ENCODE measurements at places on chromosomes 11 and 22.

DNA sequence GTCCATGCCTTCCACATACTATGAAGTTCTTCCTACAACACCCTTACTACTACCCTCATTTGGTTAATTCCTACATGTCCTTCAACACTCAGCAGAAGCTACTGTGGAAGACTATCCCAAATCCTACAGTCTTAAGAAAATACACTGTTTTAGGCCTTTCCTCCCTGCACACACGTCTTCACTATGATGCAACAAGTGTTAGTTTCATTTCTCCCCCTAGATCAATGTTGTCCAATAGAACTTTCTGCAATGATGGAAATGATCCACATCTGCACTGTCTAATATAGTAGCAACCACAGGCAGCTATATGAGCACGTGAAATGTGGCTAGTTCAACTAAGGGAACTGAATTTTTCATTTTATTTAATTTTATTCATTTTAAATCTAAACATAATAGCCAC is 46.7 kb upstream of the CCDC34 start:
- no peak for DNase-seq

DNA sequence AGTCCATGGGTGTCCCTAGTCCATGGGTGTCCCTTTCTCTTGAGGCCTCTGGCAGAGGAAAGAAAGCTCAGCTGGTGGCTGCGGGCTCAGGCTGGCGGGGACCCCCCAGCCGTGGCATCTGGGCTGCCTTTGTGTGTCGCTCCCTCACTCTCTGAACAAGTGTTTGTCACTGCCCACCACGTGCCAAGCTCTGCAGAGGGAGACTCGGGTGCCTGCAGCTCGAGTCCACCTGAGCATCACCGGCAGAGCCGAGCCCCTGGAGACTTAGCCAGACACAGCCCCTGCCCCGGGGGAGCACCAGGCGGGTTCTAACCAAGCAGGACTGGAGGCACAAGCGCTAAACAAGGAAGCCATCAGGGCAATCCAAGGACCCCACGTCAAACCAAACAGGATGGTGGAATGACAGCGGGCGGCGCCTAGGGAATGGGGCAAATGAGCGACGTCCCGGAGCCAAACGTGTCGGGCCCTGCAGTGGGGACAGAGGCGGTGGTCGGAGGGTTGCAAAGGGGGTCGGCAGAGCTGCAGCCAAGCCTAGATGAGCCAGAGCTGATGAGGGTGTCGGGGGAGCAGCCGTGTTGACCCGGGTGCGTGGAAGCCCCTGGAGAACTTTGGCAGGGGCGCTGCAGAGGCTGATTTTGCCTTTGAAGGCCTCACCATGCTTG is 2.1 kb upstream of the GRAMD4 start:
- DNase-seq: no peak

DNA sequence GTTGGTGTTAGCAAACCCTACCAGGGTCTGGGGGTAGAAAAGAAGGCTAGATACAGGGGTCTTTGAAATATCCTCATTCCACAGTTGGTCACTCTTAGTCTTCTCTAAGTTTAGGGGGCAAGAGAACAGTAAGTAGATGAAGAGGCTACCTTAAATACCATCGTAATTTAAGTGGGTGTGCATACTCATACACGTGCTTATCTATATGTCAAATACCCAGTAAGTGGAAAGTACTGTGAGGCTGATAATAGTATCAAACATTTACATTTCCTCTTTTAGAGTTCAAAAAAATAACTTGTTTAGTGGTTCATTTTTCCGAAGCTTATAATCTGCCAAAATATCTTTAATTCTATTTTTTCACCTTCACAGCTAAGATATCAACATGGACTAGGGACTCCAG is 90.7 kb downstream of the WNT11 start:
- DNase-seq: no peak

DNA sequence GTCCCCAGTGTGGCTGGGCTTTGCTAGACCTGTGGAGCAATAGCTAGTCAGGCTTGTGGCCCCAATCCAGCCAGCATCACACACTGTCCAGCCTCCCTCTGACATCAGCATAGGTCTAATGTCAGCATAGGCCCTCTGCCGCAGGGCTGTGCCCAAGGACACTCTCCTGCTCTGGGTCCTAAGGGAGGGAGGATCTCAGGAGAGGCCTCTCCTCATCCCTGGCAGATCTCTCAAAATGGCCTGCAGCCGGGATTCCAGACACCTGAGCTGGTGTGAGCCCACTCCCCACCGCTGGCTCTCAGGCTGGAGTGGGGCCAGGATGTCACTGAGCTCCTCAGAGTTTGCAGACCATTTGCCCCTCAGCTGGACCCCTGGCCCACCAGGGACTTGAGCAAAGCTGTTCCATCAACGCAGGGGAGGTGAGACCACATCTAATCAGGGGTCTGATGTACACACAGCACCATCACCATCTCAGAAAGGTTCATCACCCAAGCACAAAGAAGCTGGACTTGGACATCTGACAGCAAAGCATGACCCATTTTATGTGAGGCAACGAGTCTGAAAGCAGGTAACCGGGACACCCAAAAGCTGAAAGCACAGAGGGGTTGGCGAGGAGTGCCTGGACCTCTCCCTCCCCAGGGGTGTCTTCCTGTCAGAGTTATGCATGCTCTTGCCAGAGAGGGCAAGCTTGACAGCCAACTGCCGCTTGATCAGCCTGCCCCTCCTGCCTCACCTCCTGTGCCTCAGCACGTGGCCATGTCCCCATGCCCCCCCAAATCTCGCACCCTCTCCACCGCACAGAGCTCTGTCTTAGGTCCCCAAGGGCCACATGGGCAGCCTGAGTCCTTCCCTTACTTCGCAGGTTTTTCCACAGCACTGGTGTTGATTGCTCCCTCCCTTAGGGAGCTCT is 69.7 kb upstream of the SEPTIN5 start:
- DNase-seq: no peak

DNA sequence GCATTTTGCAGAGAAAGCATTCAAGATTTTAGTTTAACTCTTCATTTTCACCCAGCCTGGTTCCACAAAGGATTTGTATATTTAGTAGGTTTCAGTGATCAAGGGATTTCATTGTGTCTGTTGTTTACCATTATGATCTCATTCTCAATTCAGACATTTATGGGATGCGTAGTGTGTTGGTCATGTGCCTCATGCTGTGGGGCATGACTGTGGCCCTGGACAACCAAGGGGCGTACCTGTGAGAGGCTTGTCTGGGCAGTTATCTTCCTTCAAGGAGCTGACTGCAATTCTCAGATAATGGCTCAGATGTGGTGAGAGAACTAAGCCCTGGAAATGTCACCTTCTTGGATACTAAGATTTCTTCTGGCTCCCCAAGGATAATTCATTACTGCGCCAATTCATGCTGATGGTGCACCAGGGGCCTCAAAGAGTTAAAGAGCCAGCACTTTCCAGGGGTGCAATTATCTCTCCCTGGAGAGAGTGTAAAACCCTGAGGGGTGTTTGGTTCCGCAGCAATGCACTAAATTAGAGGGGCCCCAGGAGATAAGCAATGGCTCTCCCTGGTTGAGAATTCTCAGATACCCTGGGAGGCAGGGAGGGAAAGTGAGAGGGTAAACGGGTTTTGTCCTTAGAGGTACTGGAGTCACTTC is 32.2 kb downstream of the SLC6A5 start:
- DNase-seq: no peak

DNA sequence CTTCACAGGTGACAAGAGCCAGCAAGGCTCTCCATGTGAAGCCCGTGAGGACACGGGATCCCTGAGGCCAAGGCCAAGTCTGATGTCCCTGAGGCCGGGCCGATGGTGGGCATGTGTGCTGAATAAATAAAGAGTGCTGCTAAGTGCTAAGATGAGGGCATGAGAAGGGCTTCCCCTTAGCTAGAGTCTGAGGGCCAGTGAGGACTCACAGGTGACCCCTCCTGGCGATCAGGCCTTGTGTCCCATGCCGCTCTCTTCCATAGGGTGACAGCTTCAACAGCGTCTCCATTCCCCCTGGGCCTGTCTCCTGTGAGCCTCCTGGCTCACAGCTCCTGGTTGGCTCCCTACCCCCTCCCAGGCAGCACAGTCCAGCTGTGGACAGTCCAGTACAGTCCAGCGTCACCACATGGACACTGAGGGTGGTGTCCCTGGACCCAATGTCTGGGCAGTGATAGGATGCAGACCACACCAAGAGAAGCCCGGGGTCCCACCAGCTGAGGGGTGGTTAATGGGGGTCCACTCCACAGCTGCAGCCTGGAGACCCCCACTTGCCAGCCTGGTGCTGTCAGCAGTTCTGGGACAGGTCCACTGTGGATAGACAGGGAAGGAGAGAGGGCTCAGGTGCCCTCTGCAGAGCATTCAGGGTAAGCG is 1033.2 kb downstream of the TBC1D22A start:
- no peak for DNase-seq

DNA sequence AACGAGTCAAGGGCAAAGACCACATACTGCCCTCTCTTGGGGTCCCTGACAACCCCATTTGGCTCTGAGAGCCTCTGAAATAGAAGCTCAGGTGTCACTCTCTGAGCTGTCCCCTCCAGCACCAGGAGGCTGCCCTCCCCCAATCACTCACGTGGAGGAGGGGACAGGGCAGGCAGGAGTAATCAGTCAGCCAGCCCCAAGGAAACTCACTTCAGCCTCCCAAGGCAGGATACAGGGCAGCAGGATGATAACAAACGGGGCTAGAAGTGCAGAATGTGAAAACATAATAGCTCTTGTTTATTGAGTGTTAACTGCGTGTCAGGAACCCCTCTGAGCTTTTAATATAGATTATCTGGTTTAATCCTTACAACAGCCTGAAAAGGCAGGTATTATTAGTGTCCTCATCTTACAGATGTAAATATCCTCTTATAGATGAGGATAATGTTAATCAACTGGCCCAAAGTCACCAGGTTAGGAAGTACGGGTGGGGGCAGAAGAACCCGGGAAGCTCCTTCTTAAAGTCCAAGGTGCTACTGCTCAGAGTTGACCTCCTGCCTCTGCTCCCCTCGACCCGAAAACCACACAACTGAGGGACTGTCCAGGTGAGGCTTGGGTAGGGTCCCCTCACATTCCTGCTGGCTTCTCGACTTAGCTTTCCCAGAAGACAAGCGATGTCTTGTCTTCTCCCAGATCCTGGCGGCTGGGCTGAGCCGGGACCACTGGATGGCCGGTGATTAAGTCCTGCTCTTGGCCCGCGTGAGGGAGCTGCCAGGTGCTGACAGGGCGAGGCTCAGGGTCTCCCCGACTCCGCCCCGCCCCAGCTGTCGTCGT is 2.7 kb downstream of the CHRM4 start:
- DNase-seq: no peak

GRCh38 chr11:86670181-86670580 is 2.2 kb downstream of the ME3 start:
- no peak for DNase-seq

DNA sequence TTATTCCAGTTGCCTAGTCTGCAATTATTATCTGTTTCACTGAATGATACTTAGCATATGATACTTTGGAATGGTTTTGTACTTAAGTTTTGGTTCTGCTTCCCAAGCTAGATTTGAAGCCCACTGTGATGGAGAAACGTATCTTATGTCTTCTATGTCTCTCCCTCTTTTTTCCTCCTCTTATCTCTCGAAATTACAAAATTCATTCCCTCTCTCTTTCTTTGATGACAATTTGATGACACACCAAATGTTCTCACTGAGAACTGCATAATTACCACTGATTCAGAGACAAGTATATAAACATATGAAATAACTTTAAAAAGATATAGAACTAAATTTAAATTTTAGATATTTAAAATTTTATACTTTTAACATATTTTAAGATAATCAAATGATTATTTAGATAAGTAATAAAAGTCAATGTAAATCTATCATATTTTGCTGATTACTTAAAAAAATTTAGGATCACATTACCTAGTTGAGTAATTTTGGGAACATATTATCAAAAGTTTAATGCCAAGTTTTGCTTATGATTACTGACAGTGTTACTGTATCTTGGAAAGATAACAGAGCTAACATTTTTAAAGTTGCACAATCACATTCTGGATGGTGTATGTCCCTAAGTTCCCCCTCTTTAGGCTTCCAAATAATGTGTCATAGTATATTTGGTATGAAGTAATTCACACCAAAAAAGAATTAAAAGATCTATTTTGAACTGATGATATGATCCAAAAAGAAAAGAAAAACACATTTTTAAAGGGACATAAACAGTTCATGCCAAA is 255.3 kb downstream of the SBF2 start:
- DNase-seq: no peak

GRCh38 chr11:69284081-69284511 is 9.9 kb upstream of the MYEOV start:
- DNase-seq: no peak

DNA sequence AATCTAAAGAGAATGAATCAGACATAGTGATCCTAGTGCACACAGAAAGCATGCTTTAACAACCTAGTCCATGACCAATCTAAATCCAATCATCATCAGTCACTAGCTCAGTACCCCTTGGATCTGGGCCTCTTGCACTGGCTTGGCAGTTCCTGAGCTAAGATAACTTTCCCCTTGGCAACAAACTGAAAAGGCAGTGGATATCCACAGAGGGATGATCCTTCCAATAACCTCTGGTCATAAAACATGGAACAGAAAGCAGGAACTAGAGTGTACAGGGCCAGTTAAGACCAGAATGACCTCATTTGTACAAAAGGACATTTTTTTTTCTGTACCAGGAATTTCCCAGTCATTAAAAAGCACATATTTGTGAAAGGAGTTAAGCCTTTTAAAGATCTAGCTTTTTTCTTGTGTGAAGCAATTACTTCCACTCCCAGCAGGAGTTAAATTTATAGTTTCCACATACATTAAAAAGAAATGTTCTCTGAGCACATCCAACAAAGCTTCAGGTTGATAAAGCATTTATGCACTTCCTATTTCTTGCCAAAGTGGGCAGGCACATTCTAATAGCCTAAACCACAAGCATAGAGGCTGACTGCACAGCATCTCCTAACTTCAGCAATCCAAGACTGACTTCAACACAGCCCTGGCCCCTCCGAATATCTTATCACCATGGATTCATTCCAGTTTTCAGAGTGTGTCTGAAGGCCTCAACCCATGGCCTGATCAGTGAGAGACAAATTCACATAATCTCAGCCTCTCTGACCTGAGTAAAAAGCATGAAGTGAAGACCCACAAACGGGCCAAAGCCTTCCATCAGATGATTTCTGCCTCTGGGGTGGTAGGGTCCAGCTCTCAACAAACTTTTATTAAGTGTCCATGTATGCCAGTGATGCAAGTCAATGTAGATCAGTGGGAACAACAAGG is 29.9 kb downstream of the GUCY1A2 start:
- no peak for DNase-seq

DNA sequence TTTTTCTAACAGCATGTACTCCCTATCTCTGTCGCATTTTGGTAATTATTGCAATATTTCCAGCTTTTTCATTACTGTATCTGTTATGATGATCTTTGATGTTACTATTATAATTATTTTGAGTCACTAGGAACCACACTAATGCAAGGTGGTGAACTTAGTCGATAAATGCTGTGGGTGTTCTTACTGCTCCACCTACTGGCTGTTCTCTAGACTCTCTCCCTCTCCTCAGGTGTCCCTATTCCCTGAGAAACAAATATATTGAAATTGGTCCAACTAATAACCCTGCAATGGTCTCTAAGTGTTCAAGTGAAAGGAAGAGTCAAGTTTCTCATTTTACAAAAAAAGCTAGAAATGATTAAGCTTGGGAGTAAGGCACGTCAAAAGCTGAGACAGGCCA is 10.5 kb downstream of the ARL14EP start:
- no peak for DNase-seq

- DNase-seq: no peak
These were observed 58.7 kb downstream of the CTTN start for GRCh38 chr11:70456921-70457532.

All from kidney capillary endothelial cell (primary cell).